Anterior cingulate cortex (tissue), 58 donors: ENCODE measurements at places on chromosomes 11 and 22.

DNA sequence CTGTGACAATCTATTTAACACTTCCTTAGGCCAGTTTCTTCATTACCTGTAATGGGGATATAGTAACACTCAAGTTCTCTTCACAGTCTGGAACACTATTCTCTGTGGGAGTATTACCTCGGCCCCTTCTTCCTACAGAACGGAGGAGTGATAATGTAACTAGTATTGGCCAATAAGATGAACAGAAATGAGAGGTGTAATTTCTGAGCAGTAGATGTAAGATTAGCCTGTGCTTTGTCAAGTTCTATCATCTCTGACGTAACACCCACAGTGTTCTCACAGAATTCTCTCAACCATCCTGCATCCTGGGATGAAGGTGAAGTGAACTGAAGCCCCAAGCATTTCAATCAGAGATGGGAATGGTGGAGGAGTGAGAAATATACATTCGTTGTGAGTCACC is 65.2 kb upstream of the TOP3B start:
- no peak for DNase-seq

DNA sequence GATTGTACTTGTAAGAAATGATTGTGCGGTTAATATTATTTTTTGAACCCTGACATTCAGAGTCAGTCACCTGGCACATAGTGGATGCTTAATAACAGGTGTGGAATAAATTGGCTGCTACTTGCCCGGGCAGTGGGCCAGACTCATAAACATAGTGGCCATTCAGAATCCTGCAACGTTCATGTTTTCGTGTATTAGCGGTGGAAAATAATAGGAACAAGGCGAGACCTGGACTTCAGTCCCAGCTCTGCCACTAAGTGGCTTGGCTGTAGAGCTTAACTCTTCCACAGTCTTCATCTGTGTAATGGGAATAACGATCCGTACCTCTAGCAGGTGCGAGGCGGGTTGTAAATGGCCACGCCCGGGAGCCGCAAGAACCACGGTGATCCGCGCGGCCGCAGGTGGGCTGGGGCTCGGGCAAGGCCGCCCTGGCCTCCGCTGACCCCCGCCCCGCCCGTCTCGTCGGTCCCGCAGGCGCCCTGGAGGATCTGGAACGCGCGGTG is 761 bp upstream of the TMEM25 start:
- DNase-seq = no peak

- DNase-seq = no peak
These were observed at the start of gene TNNI2 for GRCh38 chr11:1838426-1839144. TNNI2 (plus strand) TSS chr11:1838981; CDS start chr11:1839697, 716 bp downstream.

- DNase-seq = no peak
These were observed 269.7 kb downstream of the DYNC2H1 start for GRCh38 chr11:103378931-103379330.

DNA sequence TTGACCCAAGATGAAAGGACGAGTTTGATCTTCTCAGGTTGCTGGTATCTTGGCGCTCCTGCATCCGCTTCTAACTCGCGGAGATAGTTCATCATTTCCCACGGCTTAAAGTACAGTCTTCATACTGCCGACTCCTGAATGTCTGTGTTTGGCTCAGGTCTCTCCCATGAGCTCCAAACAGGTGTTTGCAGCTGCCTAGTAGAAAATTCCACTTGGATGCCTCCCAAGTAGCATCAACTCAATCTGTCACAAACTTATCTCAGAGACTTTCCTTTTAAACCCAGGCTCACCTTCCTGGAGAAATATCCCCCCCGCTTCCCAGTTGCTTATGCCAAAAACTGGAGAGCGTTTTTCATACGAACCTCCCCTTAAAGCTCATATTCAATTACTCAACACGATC is 986.5 kb downstream of the TBC1D22A start:
- no peak for DNase-seq

- no peak for DNase-seq
These were observed 219.8 kb downstream of the ETS1 start for GRCh38 chr11:128367573-128367972.

- no peak for DNase-seq
These were observed 2.5 kb upstream of the SMARCB1 start for GRCh38 chr22:23784215-23784732.
